ENCODE measurements at places on chromosomes 5 and 9.

GRCh38 chr9:129250786-129251185 is 72.7 kb upstream of the IER5L start:
- DNase-seq = no peak

GRCh38 chr5:96940586-96940985 is 4.7 kb downstream of the LNPEP start:
- no peak for DNase-seq

DNA sequence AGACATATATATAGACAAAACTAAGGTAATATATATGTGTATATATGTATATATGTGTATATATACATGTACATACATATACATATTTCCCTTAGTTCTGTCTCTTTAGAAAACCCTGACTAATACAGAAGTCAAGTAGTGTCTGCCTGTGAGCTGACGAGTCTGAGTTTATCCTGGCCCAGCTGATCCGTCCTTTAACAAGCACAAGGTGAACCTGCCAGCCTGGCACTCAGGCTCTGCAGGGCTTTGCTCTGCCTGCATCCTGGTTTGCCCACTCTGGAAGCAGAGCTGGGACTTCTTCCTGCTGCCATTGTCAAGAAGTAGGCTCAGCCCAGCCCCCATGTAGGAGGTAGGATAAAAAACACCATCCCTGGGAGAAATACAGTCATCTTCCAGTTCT is 388.0 kb downstream of the ICE1 start:
- no peak for DNase-seq

- peak; percentile 45 for DNase-seq
Measured at GRCh38 chr5:54171645-54172384, 138.6 kb downstream of the ARL15 start.

- DNase-seq = no peak
Measured at GRCh38 chr9:83599071-83599470, 23.9 kb upstream of the IDNK start.

DNA sequence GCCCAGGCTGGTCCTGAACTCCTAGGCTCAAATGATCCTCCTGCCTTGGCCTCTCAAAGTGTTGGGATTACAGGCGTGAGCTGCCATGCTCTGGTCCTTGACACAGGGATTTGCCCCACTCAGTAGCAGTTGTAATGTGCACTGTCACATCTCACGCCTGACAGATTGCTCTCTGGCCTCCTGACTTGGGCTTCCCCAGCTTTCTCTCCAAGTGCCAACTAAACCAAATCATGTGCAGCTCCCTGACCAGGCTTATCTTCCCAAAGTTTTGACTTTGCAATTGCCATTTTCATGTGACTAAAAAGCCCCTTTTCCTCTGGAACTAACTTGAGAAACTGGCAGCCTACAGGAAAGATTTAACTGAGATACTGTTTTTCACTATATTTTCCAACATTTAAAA is 10.7 kb downstream of the RPL26L1 start:
- DNase-seq = no peak

- peak; percentile 86 for DNase-seq
Measured at GRCh38 chr9:91177661-91178280, 183.9 kb downstream of the AUH start.

GRCh38 chr5:34895641-34896419 is 19.5 kb downstream of the RAD1 start:
- DNase-seq = no peak

DNA sequence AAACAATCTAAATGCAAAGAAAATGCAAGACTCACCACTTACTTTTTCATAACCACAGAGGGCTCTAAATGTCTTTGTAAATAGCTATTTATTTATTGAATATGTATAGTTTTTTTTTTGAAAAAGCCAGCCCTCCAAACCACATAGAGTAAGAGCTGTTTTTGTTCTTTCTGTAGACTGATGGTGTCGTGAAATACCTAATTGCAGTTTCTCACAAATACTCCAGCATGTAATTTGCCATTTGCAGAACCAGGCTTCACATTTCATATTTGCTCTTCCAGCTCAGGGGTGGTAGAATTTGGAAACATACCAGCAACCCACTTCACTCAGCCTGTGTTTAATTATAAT is 159.8 kb downstream of the TMC1 start:
- no peak for DNase-seq

DNA sequence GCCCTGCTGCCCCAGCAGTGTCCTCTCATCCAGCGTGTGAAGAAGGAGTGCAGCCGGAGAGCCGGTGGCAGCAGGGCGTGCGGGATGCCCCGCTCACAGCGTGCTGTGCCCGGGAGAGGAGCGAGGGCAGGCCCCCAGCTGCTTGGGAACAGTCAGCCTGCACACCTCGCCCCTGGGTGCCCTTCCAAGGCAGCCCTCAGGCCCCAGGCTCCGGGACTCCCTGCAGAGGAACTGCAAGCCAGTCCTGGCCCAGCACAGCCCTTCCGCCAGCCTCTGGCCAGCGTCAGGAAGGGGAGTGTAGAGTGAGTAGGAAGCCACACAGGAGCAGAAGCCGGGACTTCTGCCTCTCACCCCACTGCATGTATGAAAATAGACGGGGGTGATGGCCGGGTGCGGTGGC is 43.5 kb downstream of the ADAMTS2 start:
- DNase-seq = peak; percentile 65

DNA sequence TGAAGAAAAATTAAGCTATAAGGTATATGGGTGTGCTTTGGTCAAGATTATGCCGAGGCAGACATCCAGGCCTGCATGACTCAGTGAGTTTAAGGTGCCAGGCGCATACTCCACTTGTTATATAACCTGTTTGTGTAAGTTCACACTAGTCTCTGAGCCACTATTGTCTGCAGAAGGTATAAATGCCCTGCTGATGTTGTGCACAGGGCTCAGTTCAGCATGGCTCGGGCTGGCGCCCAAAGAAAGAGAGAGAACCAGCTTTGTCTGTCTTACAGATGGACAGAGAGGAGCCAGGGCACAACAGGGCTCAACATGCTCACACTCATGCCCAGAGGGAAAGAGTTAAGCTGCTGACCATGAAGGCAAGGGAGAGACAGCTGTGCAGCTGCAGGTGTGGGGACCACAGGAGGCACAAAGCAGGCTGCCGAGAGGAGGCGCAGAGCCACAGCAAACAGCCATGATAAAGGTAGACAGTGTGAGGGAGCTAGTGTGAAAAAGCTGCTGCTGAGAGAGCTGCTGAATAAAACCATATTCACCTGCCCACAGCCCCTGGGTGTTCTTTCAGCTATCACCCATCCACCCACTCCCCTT is 1587.6 kb upstream of the C9orf72 start:
- DNase-seq = no peak

- DNase-seq = no peak
Measured at GRCh38 chr9:6488395-6488794, 75.4 kb downstream of the UHRF2 start.

DNA sequence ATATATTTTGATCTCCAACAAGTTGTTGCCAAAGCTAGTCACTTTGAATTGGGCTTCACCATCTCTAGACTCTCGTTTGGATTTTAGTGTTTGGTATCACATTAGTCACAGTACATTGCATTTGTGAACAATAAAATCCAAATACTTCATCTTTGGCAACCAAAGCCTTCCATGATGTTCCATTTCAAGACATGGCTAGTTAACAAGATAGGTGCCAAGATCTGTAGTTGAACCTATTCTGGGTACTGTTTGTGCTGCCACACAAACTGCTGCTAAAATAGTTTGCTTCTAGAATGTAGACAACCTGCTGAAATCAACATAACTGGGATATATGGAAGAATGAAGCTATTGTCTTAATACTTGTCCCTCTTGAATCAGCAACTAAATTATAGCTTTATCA is 207.5 kb downstream of the LRRC70 start:
- DNase-seq = no peak

GRCh38 chr9:108291586-108291932 is 564.2 kb downstream of the ACTL7B start:
- DNase-seq = no peak

DNA sequence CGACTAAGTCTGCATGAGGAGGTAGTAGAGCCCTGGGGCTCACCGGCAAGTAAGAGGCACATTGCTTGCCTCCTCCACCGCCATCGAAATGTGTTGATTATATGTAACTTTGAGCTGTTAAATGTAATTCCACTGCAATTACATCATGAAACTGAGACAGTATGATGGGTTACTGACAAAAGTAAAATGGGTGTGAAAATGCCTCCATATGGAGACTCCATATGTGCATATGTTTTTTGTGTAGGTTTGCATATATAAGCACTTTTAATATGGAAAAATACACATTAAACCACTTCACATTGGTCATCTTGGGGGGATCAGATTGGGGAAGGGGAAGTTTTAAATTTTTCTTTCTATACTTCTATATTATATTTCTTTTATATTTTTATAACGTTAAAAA is 29.8 kb downstream of the NFIL3 start:
- no peak for DNase-seq

- no peak for DNase-seq
Measured at GRCh38 chr9:18837402-18837801, 195.6 kb downstream of the SAXO1 start.

DNA sequence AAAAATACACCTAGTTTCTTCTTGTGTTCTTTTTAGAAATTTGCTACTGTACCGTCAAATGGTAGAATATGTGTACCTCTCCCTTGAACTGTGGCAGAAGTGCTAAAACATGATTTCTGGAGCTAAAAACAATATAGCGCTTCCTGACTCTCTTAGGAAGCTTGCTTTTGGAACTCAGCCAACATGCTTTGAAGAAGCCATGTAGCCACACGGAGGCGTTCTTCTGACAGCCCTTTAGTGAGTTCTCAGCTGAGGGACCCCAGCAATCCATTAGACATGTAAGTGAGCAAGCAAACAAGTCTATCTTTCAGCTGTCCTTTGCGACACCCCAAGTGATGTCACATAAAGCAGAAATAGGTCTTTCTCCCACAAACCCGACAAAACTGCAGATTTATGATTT is 917.0 kb downstream of the CDH9 start:
- peak; percentile 13 for DNase-seq
